ENCODE measurements at places on chromosomes 3 and 15.

DNA sequence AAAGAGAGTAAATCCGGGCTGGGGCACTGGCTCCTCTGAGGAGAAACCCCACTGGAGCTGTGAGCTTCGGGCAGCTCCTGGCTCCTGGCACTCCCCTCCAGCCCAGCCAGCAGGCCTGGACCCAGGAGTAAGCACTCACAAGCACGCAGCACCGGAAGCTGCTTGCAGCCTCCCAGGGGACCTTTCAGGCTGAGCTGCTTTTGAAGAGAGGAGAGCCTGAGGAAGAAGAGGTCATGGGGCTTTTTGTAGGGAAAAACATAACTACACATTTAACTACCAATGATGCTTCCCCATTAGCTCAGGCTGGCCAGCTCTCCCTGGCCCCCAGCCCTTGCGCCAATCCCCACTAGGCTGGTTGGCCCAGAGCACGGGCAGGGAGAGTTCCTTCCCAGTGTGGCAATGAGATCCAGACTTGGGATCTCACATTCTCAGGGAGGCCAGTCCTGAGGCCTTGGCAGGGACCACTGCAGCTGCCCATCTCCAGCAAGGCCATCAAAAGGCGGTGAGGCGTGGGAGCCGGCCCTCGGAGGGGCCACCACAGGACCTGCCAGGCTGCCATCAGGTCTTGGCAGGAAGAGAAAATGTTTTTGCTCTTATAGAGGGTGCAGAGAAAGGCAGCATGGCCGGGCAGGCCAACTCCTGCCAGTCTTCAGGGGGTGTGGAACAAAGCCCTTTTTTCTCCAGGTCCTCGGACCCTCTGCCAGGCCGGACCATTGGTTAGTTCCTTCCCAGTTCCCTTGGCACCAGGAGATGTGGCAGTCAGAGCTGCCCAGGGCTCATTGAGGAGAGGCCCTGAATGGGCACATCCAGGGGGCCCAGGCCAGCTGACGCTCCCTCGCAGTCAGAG is 41.5 kb upstream of the MFGE8 start:
- no peak for DNase-seq

GRCh38 chr15:69016021-69016595 is 1.6 kb downstream of the NOX5 start:
- DNase-seq, result no peak

DNA sequence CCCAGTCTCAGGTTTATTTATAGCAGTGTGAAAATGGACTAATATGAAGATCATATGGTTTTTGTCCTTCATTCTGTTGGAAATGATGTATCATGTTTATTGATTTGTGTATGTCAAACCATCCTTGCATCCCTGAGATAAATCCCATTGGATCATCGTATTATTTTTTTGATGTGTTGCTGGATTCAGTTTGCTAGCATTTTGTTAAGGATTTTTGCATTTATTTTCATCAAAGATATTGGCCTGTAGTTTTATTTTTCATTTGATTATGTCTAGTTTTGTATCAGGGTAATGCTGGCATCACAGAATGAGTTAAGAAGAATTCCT is 34.3 kb downstream of the FAIM start:
- DNase-seq, result no peak

- peak; percentile 74 for DNase-seq
Measured at GRCh38 chr3:56494679-56495322, 26.5 kb upstream of the ERC2 start.

GRCh38 chr15:77851086-77851485 is 218.4 kb upstream of the LINGO1 start:
- DNase-seq, result no peak

DNA sequence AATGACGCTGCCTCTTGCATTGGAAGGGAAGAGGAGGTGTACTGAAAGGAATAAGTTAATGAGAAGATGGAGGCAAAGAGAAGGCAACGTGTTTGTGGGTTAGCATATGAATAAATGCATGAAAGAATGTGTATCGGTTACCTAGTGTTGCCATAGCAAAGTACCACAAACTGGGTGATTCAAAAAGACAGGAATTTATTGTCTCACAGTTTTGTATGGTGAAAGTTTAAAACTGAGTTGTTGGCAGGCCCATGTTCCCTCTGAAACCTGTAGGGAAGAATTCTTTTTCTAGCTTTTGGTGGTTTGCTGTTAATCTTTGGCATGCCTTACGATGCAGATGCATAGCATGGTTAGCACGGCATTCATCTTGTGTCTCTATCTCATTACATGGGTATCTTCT is 729.9 kb downstream of the MECOM start:
- no peak for DNase-seq

- DNase-seq, result no peak
Measured at GRCh38 chr3:94525043-94525442, 462.2 kb downstream of the NSUN3 start.

GRCh38 chr15:87736401-87736800 is 520.1 kb downstream of the NTRK3 start:
- no peak for DNase-seq

GRCh38 chr3:128468285-128468790 is 1.6 kb upstream of the DNAJB8 start:
- no peak for DNase-seq

- DNase-seq, result no peak
Measured at GRCh38 chr3:72373139-72373538, 475.1 kb downstream of the SHQ1 start.

DNA sequence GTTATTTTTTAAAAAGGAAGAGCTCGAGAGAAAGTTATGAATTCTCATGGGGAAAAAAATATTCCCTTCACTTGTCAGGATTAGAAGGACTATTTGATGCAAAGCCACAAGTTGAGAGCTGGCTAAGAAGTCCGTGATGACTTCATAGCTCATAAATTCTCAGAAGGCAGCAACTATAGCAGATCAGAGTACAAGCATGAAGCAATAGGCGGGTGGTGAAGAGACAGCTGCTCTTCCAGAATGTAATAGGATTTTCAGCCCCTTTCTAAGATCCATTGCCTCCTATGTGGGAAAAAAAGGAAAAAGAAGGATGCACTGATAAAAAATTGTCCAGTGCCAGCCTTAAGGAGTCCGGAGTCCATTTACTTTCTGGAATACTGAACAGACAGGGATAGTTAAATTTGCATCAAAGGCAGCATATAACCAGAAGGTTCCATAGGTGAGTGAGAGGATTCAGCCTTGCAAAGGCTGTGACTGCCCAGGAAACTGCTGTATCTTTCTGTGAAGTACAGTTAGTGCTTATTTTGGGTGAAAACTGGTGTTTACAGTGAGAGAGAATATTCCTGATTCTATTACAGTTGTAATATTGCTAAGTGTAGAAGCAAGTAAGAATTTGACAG is 929.5 kb upstream of the ALCAM start:
- DNase-seq, result no peak

DNA sequence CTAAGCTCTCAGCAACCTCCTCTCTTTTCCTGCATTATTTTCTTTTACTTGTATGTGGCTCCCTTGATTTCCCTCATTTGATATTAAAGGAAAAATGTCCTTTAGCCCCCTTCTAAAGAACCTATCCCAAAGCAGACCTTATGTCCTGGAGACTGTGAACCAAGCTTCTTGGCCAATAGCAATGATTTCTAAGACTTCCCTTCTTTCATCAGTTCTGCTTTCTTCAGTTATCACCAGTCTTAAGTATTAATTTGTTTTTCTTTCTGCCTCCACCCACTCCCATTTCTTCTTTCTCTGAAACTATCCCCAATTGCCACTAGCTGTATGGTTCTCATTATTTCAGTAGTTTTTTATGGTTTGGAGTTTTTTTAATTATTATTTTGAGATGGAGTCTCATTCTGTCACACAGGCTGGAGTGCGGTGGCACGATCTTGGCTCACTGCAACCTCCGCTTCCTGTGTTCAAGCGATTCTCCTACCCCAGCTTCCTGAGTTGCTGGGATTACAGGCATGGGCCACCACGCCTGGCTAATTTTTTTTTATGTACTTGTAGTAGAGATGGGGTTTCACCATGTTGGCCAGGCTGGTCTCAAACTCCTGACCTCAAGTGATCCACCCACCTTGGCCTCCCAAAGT is 12.1 kb downstream of the TMOD3 start:
- DNase-seq, result no peak

GRCh38 chr3:149180057-149180573 is 41.5 kb downstream of the CP start:
- DNase-seq, result no peak

DNA sequence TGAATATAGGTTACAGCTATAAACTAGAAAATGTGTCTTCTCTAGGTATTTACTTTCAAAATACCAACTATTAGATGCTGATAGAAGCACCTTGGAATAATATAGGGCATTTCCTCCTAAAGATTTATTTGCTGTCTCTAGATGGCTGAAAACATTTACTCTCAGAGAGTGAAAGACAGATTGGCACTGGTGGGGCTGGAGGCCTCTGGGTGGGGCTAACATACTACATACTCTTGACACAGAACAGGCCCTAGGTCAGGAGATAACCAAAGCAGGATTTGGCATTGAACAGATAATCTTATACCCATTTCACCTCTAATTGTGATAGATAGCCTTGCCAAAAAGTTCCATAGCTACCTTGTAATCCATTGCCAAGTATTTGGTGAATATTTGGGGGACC is 253.3 kb upstream of the TBC1D5 start:
- no peak for DNase-seq

DNA sequence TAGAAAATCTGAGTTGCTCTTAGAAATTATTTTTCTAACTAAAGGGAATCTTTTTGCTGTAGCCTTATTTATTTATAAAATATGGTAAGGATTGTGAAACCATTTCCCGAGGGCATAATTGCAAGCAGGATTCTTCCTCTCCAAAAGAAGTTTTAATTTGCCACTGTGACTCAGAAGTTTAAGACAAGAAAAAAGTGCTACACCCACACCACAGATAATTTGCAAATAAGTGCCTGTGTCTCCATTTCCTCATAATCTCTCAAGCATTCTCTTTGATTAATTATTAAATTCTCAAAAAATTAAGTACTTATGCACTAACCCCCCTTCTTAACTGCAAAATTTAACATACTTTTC is 43.6 kb downstream of the RASA2 start:
- DNase-seq, result no peak

DNA sequence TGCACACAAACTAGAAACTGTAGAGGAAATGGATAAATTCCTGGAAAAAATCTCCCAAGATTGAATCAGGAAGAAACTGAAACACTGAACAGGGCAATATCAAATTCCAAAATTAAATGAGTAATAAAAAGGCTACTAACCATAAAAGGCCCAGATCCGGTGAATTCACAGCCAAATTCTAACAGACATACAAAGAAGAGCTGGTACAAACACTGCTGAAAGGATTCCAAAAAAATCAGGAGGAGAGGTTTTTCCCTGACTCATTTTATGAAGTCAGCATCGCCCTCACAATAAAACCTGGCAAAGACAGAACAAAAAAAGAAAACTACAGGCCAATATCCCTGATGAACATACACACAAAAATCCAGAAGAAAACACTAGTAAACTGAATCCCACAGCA is 462.4 kb upstream of the THBS1 start:
- DNase-seq, result no peak

- DNase-seq, result no peak
Measured at GRCh38 chr3:8724108-8724752, 9.4 kb upstream of the CAV3 start.

DNA sequence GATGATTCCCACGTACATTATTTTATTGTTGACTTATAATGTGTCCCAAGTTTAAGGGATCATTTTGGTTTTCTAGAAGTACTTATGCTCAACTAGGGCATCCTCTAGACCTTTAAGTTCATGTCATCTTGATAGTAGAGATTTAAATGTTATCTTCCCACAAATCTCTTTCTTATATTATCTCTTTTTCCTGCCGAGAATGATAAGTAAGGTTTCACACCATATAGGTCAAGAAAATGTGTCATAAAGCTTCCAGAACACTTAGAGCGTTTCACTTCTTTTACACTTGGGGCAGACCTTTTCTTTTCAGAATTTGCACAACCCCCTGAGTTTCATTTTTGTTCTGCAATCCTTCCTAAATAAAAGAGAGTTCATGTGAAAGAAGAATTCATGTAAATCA is 142.0 kb upstream of the CBLB start:
- no peak for DNase-seq

- peak; percentile 32 for DNase-seq
Measured at GRCh38 chr3:141796889-141797781, 33.9 kb downstream of the GRK7 start.

- DNase-seq, result no peak
Measured at GRCh38 chr15:100426937-100427336, 85.2 kb upstream of the ADAMTS17 start.

DNA sequence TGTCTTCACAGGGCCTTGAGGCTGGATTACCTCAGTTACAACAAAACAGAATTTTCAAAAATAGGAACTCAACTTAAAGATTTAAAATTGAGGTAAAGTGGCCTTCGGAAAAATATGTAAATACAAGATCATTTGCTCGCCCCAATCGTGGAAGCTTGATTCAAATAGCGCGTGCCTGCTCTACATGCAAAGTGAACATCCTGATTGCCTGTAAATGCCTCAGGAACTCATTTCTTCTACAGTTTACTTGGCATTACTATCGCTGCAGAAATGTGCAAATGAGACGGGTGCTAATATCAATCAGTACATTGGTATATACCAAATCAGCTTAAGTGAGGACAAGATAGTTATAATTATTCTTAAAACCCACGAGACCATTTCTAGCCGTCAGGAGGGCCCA is 159.2 kb downstream of the XXYLT1 start:
- no peak for DNase-seq

- no peak for DNase-seq
Measured at GRCh38 chr15:96619174-96619573, 288.7 kb downstream of the NR2F2 start.

GRCh38 chr15:80613762-80614365 is 81.2 kb upstream of the ABHD17C start:
- DNase-seq, result no peak

GRCh38 chr15:79933231-79933630 is 36.4 kb upstream of the MTHFS start:
- DNase-seq, result no peak

DNA sequence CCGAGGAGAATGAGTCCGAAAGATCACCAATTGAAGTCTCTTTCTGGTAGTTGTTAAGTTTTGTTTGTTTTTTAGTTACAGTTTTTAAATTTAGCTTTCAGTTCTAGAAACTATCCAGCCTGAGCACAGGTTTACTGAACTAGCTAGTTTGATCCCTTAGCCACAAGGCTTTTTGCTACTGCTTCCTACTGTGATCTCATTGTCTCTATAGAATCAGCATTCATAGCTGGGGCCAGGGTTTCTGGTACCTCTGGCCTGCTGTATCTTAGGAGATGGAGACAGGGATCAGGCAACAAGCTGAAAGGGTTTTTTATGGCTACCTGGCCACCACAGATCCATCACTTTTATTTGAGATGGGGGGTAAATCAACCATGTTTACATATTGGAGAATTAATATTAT is 37.0 kb downstream of the GOLM2 start:
- no peak for DNase-seq

GRCh38 chr15:82858932-82859331 is 49.5 kb downstream of the WHAMM start:
- no peak for DNase-seq

Data from activated T-cell treated with anti-CD3 and anti-CD28 coated beads, Interleukin-2, amount 50 U/mL, for 72 hours (primary cell).